Cerebellum (tissue), 4 donors: ENCODE measurements at places on chromosomes 7 and 10.
A peak's percentile ranks its signal among the peaks of the same experiment; 100 is the strongest.

DNA sequence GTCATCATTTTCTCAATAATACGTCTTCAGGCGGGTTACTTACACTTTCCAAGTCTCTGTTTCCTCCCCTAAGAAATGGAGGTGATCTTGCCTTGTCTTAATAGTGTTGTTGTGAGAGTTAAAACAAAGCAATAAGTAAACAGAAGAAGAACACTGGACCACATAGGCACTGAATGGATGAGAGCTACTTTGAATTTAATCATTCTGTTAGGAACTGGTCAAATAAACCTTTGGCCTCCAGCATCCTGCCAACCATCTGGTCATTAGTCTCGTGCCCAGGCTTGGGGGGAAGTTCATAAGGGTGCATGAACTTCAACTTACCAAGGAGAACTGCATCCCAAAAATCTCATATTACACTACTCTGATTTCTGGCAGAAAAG is 109.4 kb upstream of the C7orf33 start:
- no peak for DNase-seq

- peak; percentile 43 for DNase-seq
Observed at GRCh38 chr7:158016180-158017097, 571.2 kb downstream of the PTPRN2 start.

- no peak for DNase-seq
Observed at GRCh38 chr7:151135525-151135845, 32.0 kb downstream of the GBX1 start.

- DNase-seq = peak; percentile 86
Observed at GRCh38 chr10:101569622-101570427, 18.2 kb downstream of the POLL start.

DNA sequence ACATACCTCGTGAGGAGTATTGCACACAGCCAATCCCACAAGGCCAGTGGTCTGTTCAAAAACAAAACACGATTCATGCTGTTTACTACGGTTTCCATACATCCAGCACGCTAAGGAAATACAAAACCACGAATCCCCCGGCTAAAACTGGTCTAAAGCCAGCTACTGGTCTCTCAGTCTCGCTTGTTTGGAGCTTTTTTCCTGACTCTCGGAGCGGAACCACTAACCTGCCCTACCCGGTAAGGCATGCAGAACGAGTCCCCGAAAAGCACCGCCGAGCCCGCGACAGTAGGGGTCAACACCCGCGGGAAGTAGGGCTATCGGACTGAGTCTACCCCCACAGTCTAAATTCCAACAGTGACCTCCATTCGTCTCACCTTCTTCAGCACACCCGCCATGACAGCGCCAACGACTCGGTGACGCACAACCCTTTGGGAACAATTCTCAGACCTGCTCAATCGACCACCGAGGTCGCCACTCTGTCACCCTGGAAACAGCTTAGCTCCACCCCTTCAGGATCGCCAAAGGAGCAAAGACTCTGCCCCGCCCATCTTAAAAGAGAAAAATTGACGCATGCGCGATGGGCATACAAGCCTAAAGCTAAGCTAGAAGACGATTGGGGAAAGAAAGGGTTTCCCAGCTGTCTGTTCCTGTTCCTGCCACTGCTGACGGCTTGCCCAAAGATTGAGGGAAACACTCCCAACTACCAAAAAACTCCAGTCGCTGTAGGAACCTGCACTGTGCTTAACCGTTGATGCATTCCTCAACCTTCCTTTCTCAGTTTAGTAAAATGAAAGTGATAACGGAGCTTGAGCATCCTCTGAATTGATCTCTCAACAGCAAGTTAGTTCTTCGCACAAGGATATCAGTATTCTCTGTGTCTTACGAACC is at the start of gene NDUFA5:
Gene NDUFA5, minus strand, starts transcription at position 421 of the 891 bp plus-strand sequence. Its CDS starts 23 bp downstream, at position 398.
- DNase-seq = peak; percentile 97

DNA sequence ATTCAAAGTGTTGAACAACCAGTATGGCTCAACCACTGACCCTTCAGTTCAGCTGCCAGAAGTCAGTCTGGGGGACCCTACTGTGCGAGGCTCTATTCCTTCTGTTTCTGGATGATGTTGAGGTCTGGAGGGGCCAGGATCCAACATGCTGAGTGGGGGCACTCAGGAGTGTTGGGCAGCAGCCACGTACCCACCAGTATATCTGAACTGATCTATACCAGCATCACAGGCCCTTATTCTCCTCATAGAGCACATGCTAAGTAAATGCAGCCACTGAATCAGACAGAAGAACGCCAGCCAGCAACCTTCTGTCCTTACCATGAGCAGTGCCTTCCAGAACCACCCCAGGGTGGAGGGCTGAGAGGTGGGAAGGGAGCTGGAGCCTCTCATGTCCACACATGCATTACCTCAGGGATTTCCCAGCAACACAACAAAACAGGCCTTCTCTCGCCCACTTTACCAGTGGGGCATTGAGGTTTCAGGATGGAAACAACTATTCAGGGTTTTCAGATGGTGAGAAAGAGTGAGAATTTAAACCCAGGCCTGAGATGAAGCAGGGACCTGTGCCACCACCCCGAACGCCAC is 6.8 kb upstream of the MSMB start:
- no peak for DNase-seq

DNA sequence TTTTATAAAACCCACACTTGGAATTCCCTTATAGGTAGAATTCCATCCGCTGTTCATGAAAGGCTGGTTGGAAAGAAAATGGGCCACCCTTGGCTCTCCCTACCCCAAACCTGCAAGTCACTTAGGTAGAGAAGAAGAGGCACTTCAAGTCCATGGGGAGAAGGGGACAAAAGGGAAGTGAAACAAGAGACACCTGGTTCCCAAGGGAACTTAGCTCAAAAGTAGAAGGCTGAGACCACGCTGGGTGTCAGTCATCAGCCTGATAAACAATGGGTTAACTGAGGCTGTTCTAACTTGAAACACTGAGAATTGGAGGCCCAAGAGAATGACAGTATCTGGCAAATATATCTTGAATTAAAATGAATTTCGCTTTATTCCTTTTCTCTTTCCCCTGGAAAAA is 330.8 kb upstream of the NFE2L3 start:
- no peak for DNase-seq

DNA sequence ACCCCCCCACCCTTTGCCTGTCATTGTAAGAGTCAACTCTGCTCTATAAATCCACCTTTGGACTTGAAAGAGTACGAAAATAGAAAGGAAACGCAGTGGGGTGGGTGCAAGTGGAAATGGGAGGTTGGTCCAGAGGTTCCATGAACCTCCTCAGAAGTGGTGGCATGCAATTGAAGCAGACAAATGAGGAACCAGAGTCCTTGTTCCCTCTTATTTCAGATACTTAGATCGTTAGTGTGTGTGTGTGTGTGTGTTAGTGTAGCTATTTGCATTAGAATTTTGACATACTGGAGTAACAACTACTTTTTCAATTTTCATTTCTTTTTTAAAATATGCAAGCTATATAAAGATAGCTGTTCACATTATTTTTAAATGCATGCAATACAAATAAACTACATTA is 18.1 kb upstream of the TFAM start:
- no peak for DNase-seq

GRCh38 chr10:83691791-83692596 is 447.3 kb upstream of the GHITM start:
- DNase-seq = no peak

DNA sequence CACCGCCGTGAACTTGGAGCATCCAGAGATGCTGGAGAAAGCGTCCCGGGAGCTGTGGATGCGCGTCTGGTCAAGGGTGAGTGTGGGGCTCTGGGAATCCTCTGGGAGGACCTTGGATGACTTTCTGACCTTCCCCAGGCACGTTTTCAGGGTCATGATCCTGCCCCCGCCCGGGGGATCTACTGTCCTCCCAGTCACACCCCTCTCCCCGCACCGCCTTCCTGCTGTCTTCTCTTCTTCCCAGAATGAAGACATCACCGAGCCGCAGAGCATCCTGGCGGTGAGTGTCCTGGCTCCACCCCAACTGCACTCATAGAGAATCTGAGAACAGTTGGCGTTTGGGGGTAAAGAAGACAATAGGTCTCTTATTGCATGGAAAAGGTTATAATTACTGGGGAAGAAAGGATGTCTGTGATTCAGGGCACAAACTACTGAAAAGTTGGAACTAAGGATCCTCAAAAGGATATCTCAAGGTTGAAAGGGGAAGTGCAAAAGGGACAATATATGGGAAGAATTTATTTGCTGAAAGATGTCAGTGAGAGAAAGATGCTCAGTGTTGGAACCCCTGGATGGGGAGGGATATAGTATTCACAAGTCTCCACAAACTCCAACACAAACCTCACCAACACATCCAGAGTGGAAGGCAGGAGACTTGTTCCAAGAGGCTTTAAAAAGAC is 1.9 kb downstream of the GSTK1 start:
- peak; percentile 30 for DNase-seq

DNA sequence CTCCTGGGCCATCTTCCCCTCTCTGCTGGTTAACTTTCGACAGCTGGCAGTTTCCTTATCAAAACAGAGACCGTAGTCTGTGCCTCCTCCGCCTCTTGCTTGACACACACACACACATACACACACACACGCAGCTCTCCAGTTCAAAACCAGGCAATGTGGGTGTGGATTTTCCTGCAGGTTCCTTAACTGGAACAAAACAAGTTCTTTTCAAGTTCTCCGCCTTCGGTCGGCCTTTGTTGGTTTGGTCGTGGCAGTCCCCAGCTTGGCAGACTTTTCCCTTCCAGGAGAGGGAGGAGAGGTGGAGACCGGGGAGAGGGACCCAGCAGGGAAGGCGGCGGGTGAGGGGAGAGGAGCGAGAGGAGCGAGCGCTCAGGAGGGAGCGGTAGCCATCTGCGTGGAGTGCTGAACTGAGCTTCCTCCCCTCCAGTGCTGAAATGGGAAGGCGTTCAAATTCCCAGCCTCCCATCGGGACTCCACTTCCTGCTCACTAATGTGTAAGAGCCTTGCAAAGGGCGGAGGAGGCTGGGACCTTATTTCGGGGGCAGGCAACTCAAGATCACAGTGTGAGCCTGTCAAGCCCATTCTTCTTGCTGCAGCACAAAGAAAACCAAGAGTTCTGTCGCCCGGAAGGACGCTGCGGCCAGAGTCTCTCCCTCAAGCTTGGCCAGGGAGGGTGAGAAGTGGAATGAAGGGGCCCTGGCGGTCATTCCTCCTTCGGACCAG is 120.6 kb downstream of the PRPF18 start:
- DNase-seq = peak; percentile 69

- no peak for DNase-seq
Observed at GRCh38 chr7:81415181-81415580, 354.7 kb downstream of the HGF start.

- DNase-seq = no peak
Observed at GRCh38 chr7:133563251-133563650, 310.4 kb downstream of the EXOC4 start.

GRCh38 chr7:92259610-92260247 is 14.0 kb downstream of the ANKIB1 start:
- no peak for DNase-seq

- DNase-seq = no peak
Observed at GRCh38 chr10:115432188-115432819, 339.1 kb downstream of the ATRNL1 start.

GRCh38 chr10:129523723-129524316 is 56.8 kb downstream of the MGMT start:
- no peak for DNase-seq

DNA sequence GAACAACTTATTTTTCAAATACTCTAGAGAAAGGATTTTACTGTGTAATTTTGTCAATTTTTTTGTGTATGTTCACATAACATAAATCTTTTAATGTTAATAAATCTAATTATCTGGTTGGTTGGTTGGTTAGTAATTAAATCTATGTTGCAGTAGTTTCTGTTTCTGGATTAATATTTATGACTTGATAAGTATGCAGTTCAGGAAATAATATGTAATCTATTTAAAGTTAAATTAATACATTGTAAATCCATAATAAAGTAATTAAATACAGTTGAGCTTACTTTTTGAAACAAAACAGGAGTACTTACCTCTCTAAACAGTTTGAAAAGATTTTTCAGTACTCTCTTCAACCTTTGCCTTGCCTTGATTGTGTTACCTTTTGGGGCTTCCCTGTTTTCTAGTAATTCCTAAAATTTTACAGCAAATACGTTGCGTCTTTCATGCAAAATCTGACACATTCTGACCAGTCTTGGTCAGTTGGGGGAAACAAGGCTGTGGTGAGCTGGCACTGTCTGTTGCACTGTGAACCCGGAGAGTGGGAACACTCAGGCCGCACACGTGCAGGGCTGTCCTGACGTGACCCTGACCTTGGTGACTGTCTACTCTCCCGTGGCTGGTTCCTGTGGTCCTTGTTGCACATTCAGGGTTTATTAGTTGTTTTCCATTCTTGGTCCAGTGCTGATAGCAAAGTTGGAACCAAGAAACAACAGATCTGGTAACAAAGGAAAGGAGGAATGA is 45.6 kb upstream of the FGL2 start:
- no peak for DNase-seq

- no peak for DNase-seq
Observed at GRCh38 chr10:59779756-59780533, 26.7 kb upstream of the MRLN start.

DNA sequence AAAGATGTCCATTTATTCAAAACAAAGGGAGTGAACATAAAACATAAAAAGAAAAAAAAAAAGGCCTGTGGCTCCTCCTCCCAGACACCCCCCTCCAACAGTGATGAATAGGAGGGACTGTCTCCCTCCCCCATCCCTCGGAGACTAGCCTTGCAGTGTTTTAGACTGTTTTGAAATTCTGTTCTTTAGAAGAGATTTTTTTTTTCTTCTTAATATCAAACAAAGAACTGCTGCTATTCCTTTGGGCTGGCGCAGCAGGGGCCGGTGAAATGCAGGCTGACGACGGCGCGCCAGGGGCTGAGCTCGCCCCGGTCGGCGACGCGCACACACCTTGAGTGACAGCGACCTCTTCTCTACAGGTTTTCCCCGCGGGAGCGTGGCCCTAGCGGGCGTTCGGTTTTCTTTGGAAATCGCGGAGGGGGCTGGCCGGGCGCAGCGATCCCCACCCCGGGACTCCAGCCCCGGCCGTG is at the start of gene LANCL2:
Gene LANCL2, plus strand, starts transcription at position 133 of the 470 bp plus-strand sequence. CDS start 689 bp downstream, outside the sequence.
- peak; percentile 63 for DNase-seq

- DNase-seq = no peak
Observed at GRCh38 chr10:71338728-71339495, 19.9 kb downstream of the SLC29A3 start.

DNA sequence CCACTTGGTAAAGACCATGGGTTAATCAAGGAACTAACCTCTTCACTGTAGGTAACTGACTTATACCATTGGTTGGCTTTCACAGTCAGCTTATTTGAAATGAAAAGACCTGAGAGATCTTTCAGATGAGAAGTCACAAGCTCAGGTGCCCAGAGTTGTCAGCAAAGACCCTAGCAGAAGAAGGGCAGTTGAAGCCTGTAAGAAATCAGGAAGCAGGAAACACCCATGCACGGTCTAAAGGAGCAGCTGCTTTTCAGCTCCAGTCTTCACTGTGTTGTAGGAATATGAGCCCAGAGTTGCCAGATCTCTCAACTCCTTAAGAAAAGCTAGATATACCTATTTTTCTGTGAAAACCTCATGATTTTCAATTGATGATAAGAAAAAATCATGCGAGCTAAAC is 130.0 kb downstream of the ARID5B start:
- DNase-seq = no peak
